Aorta (tissue), 5 donors: ENCODE measurements at places on chromosomes 2 and 18. TPM values are rescaled to one million over a fixed set of nuclear protein-coding genes. Genes with fewer than 3 reads are reported as not detected.

Gene MAP3K19
- total RNA-seq, result not detected

Gene TSGA10
- total RNA-seq, result 4.3 TPM

Gene KRTCAP3
- 2.4 TPM for total RNA-seq

Gene IL1R1
- total RNA-seq, result 135 TPM

Gene UGT1A10
- not detected for total RNA-seq
